ENCODE measurements at places on chromosomes 5 and 9. TPM values are rescaled to one million over a fixed set of nuclear protein-coding genes. Genes with fewer than 3 reads are reported as not detected.

- H3K36me3 ChIP-seq, result peaks cover 3% of the 10 kb centered on the region
- no peaks in the 10 kb centered on the region for H3K4me1 ChIP-seq
- no peak overlapping the region for H3K4me3 ChIP-seq
- no peak for DNase-seq
- no peaks in the 10 kb centered on the region for H3K27me3 ChIP-seq
- H3K27ac ChIP-seq, result no peak overlapping the region
These were observed 94.7 kb downstream of the RXRA start for GRCh38 chr9:134420974-134421432.

- no peaks in the 10 kb centered on the region for H3K27me3 ChIP-seq
- H3K4me3 ChIP-seq, result no peak overlapping the region
- peaks cover 14% of the 10 kb centered on the region for H3K36me3 ChIP-seq
- no peak for DNase-seq
- H3K4me1 ChIP-seq, result peaks cover 13% of the 10 kb centered on the region
These were observed 50.4 kb downstream of the CERT1 start for GRCh38 chr5:75460942-75461610.

DNA sequence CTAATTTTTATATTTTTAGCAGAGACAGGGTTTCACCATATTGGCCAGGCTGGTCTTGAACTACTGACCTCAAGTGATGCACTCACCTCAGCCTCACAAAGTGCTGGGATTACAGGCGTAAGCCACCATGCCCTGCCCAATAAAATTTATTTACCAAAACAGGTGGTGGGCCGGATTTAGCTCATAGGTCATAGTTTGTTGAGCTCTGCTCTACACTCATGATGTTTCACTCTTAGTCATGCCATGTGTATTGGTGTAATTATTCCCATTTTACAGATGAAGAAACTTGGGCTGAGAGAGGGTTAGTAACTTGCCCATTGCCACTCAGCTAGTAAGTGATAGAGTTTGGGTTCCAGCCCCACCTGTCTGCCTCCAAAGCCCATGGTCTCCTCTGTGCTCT lies 93.1 kb upstream of the WWC1 start:
- no peak for DNase-seq
- H3K27ac ChIP-seq, result no peak overlapping the region
- no peaks in the 10 kb centered on the region for H3K36me3 ChIP-seq
- H3K27me3 ChIP-seq, result no peaks in the 10 kb centered on the region

- H3K27me3 ChIP-seq, result no peaks in the 10 kb centered on the region
- DNase-seq, result no peak
- no peak overlapping the region for H3K4me3 ChIP-seq
These were observed 10.2 kb downstream of the FBXO10 start for GRCh38 chr9:37565661-37566618.

Gene LCN10
- not detected for total RNA-seq

DNA sequence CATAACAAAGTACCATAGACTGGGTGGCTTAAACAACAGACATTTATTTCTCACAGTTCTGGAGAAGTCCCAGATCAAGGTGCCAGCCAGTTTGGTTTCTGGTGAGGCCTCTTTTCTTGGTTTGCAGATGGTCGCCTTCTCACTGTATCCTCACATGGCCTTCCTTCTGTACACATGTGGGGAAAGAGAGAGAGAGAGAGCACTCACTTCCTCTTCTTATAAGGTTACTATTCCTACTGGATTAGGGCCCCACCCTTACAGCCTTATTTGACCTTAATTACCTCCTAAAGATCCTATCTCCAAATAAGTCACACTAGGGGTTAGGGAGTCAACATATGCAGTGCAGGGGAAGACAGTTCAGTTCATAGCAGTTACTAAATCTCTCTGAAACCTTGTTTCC lies 205.6 kb upstream of the GDNF start:
- no peak overlapping the region for H3K27ac ChIP-seq
- H3K36me3 ChIP-seq, result no peaks in the 10 kb centered on the region
- H3K4me1 ChIP-seq, result no peaks in the 10 kb centered on the region
- peaks cover 4% of the 10 kb centered on the region for H3K27me3 ChIP-seq

GRCh38 chr5:140795259-140795641 lies 598 bp downstream of the PCDHA2 start:
- no peak overlapping the region for H3K27ac ChIP-seq
- H3K27me3 ChIP-seq, result peaks cover 16% of the 10 kb centered on the region
- DNase-seq, result no peak
- H3K36me3 ChIP-seq, result no peaks in the 10 kb centered on the region

Gene IFNA13
- total RNA-seq, result not detected
